SJSA1 (cell line): ENCODE measurements at places on chromosomes 4 and X. TPM values are rescaled to one million over a fixed set of nuclear protein-coding genes. Genes with fewer than 3 reads are reported as not detected.
A peak's percentile ranks its signal among the peaks of the same experiment; 100 is the strongest.

DNA sequence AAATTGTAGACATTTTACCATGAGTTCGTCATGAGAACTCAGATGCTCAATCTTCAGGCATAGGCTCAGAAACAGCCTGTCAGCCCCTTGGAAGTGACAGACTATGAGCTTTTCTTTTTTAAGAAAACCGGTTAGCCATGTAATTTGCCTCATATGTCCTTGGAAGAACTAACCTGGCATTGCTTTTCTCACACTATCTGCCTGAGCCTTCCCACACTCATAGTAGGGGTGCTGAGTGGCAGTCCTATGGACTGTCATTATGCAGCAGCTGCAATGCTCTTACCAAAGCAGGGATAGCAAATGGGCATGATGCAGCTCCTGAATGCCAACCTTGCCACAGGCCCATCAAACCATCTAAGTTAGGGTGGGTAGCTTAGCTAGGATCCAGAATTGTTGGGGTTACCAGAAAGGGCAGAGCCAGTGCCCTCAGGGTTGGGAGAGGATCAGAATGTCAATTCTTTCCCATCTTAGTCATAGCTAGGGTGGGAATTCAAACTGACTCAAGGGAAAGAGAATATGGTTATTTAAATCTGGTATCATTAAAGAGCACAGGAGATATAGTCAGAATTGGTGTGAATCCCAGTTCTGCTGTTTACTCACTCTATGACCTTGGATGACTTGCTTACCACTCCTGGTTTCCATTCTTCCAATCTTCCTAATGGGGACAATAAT lies 230.6 kb upstream of the CPEB2 start:
- no peaks in the 10 kb centered on the region for H3K27me3 ChIP-seq
- H3K27ac ChIP-seq, result no peak overlapping the region
- DNase-seq, result no peak
- no peaks in the 10 kb centered on the region for H3K36me3 ChIP-seq

DNA sequence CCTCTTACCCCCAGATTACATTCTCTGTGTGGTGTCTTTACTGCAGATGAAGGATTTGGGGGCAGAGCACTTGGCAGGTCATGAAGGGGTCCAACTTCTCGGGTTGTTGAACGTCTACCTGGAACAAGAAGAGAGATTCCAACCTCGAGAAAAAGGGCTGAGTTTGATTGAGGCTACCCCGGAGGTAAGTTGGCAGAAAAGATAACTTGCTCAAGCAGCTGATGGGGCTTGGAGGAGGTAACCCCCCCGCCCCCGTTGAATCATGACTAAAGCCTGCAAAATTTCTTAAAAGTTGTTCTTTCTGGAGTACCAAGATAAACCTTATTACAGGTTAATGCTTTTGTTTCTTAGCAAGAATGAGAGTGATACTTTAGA lies 1.5 kb downstream of the CCNG2 start:
- H3K27ac ChIP-seq, result peak overlapping the region; percentile 69
- H3K4me3 ChIP-seq, result peak overlapping the region; percentile 77
- peaks cover 18% of the 10 kb centered on the region for H3K36me3 ChIP-seq
- DNase-seq, result no peak
- H3K27me3 ChIP-seq, result no peaks in the 10 kb centered on the region
- peaks cover 28% of the 10 kb centered on the region for H3K4me1 ChIP-seq

DNA sequence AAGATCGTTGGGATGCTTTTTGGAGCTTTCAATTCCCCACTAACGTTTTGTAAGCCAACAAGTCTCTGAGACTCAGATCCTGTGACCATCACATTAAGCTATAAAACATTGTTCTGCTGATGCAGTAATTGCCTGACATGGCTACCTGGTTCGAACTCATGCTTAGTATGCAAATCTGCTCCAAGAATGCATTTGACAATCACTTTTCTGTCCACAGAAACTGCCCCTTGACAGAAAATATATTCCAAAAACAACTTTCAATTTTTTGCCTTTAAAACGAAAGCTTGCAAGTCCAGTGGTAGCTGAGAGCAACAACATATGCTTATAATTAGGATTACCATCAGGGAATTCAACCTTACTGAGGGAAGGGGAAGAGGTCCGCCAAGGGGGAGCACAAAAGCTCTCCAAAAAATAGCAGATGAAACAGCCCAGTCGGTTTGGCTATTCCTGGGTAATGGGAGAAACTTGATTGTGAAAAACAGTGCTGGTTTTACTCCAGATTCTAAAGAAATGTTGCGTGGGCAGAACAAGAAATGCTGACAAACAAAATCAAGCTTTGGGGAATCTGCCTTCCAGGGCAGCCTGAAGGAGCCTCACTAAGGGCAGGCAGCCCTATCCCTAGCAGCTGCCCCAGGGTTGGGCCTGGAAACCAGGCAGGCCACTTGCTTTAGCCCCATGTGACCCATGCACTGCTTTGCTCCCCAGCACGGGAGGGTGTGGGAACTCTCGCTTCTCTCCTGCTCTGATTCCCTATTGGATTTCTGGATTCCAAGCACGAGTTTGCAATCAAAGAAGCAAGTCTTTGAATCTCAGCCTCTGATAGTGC lies 160.7 kb upstream of the LDB2 start:
- H3K36me3 ChIP-seq, result no peaks in the 10 kb centered on the region
- no peaks in the 10 kb centered on the region for H3K27me3 ChIP-seq
- DNase-seq, result no peak
- no peak overlapping the region for H3K4me3 ChIP-seq

- no peaks in the 10 kb centered on the region for H3K36me3 ChIP-seq
- H3K27ac ChIP-seq, result no peak overlapping the region
- DNase-seq, result no peak
- H3K27me3 ChIP-seq, result peaks cover 11% of the 10 kb centered on the region
- no peak overlapping the region for H3K4me3 ChIP-seq
These were observed 31.9 kb downstream of the ADRA2C start for GRCh38 chr4:3797831-3798790.

- H3K27ac ChIP-seq, result no peak overlapping the region
- peaks cover 20% of the 10 kb centered on the region for H3K4me1 ChIP-seq
- DNase-seq, result no peak
- H3K36me3 ChIP-seq, result no peaks in the 10 kb centered on the region
- no peak overlapping the region for H3K4me3 ChIP-seq
- H3K27me3 ChIP-seq, result no peaks in the 10 kb centered on the region
These were observed 872.5 kb upstream of the SLIT2 start for GRCh38 chr4:19379191-19379708.

DNA sequence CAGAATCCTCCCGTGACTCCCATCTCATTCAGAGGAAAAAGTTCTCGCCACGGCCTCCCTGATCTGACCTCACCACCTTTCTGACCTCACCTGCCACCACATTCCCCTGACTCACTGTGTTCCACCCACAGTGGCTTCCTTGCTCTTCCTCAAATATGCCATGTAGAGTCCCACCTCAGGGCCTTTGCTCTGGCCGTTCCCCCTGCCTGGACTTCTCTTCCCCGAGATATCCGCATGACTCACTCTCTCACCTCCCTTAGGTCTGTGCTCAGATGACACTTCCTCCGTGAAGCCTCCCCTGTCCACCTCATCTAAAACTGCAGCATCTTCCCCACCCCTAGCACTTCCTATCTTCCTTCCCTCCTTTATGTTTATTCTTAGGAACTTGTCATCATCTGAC lies 7.2 kb upstream of the TSPYL2 start:
- no peak overlapping the region for H3K4me3 ChIP-seq
- DNase-seq, result no peak
- H3K36me3 ChIP-seq, result no peaks in the 10 kb centered on the region

GRCh38 chr4:108867476-108867875 lies 104.6 kb upstream of the ETNPPL start:
- H3K27ac ChIP-seq, result no peak overlapping the region
- no peaks in the 10 kb centered on the region for H3K27me3 ChIP-seq
- no peak overlapping the region for H3K4me3 ChIP-seq
- no peaks in the 10 kb centered on the region for H3K4me1 ChIP-seq
- H3K36me3 ChIP-seq, result no peaks in the 10 kb centered on the region

GRCh38 chrX:45668686-45669443 lies 468.2 kb upstream of the DIPK2B start:
- DNase-seq, result peak; percentile 20
- peaks cover 10% of the 10 kb centered on the region for H3K4me1 ChIP-seq
- no peak overlapping the region for H3K4me3 ChIP-seq
- no peaks in the 10 kb centered on the region for H3K27me3 ChIP-seq

- H3K27me3 ChIP-seq, result no peaks in the 10 kb centered on the region
- H3K27ac ChIP-seq, result no peak overlapping the region
- no peaks in the 10 kb centered on the region for H3K36me3 ChIP-seq
- no peak for DNase-seq
- no peaks in the 10 kb centered on the region for H3K4me1 ChIP-seq
- H3K4me3 ChIP-seq, result no peak overlapping the region
These were observed 310.5 kb upstream of the GIMD1 start for GRCh38 chr4:106679063-106679462.

DNA sequence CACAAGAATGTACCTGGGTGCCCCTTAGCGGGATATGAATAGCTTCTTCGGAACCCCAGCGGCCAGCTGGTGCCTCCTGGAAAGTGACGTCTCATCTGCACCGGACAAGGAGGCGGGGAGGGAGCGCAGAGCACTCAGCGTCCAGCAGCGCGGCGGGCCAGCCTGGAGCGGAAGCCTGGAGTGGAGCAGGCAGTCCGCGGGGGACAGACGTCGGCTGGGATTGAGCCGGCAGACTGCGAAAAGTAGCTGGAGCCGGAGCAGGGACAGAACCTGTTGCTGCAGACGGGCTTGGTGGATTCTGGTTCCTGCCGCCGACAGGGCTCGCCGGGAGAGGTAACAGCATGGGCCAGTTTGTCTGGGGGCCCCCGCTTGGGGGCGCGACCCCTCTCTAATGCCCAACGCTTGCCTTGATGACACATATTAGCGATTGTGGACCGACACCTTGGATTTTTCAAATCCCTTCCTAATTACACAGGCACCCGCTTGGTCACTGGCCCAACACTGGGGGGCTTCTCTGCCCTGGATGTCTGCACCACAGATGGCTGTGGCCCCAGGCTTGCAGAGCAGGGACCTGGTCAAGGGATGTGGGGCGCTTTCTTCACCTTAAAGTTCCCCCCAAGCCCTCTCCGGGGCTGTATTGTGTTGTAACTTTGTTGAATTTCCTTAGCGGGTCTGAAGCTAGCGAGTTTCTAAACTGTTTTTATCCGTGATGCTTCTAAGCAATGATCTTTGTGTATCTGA lies at the start of gene NPFFR2:
Gene NPFFR2, plus strand, starts transcription at position 133 of the 741 bp plus-strand sequence. CDS start 96,592 bp downstream, outside the sequence.
- no peak for DNase-seq
- H3K27ac ChIP-seq, result no peak within 1 kb of the TSS
- H3K4me1 ChIP-seq, result no peaks in the 10 kb centered on the region
- no peaks in the 10 kb centered on the region; the same call in 1 of the 2 replicates for H3K27me3 ChIP-seq
- H3K36me3 ChIP-seq, result no peaks in the 10 kb centered on the region
- no peak within 1 kb of the TSS for H3K4me3 ChIP-seq

GRCh38 chrX:13346646-13347045 lies 26.8 kb upstream of the ATXN3L start:
- no peak overlapping the region for H3K27ac ChIP-seq
- H3K4me3 ChIP-seq, result no peak overlapping the region
- H3K27me3 ChIP-seq, result no peaks in the 10 kb centered on the region
- 0 out of 2 replicates have a peak, but pooled peaks cover 4% of the 10 kb centered on the region for H3K4me1 ChIP-seq
- DNase-seq, result no peak
- no peaks in the 10 kb centered on the region for H3K36me3 ChIP-seq

GRCh38 chr4:84050015-84050414 lies 449.1 kb downstream of the NKX6-1 start:
- H3K4me1 ChIP-seq, result no peaks in the 10 kb centered on the region
- DNase-seq, result no peak
- no peak overlapping the region for H3K4me3 ChIP-seq
- no peaks in the 10 kb centered on the region for H3K27me3 ChIP-seq
- H3K36me3 ChIP-seq, result no peaks in the 10 kb centered on the region
- no peak overlapping the region for H3K27ac ChIP-seq

- H3K4me3 ChIP-seq, result no peak overlapping the region
- H3K4me1 ChIP-seq, result no peaks in the 10 kb centered on the region
- H3K27me3 ChIP-seq, result peaks cover 33% of the 10 kb centered on the region
- DNase-seq, result no peak
- no peak overlapping the region for H3K27ac ChIP-seq
These were observed 1.5 kb downstream of the NKX1-1 start for GRCh38 chr4:1404573-1405253.

DNA sequence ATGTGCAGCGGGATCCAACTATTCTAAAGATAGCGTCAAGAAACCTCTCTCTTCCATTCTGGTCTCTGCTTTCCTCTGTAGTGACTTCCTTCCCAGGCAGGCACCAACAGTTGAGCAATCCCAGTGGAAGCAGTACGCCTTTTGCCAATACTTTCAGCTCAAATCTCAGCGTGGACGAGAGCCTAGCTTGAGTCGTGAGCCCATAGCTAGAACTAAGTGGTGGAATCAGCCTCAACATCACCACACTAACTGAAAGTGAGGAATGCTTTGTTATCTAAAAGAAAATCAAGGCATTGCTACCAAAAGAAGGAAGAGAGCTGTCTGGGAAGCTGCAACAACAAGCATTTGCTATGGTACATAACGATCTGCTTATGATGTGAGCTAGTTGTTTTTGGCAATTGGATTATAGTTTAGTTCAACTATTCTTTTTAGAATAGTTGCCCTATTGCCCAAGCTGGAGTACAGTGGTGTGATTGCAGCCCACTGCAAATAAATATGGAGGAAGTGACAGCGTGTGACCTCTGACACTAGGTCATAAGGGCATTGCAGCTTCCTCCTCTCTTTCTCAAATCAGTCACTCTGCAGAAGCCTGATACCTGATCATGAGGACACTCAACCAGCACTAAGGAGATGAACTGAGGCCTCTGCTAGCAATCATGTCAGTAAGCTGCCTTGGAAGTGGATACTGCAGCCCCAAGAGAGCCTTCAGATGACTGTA lies 24.7 kb upstream of the FRYL start:
- H3K36me3 ChIP-seq, result no peaks in the 10 kb centered on the region
- DNase-seq, result no peak
- H3K4me1 ChIP-seq, result peaks cover 17% of the 10 kb centered on the region
- no peak overlapping the region for H3K27ac ChIP-seq
- H3K27me3 ChIP-seq, result no peaks in the 10 kb centered on the region

GRCh38 chr4:158811704-158812103 lies 42.9 kb downstream of the FNIP2 start:
- H3K4me3 ChIP-seq, result no peak overlapping the region
- H3K36me3 ChIP-seq, result no peaks in the 10 kb centered on the region
- no peak for DNase-seq
- peak overlapping the region; percentile 96 for H3K27ac ChIP-seq
- no peaks in the 10 kb centered on the region for H3K27me3 ChIP-seq

GRCh38 chr4:165994701-165995100 lies 121.7 kb downstream of the TLL1 start:
- H3K36me3 ChIP-seq, result no peaks in the 10 kb centered on the region
- no peak for DNase-seq
- H3K27ac ChIP-seq, result no peak overlapping the region
- H3K27me3 ChIP-seq, result no peaks in the 10 kb centered on the region
- H3K4me3 ChIP-seq, result no peak overlapping the region

GRCh38 chr4:33029976-33030375 lies 2309.8 kb downstream of the PCDH7 start:
- H3K27ac ChIP-seq, result no peak overlapping the region
- H3K4me3 ChIP-seq, result no peak overlapping the region
- no peaks in the 10 kb centered on the region for H3K36me3 ChIP-seq
- DNase-seq, result no peak
- H3K4me1 ChIP-seq, result no peaks in the 10 kb centered on the region

- no peaks in the 10 kb centered on the region for H3K27me3 ChIP-seq
- DNase-seq, result no peak
- H3K27ac ChIP-seq, result no peak overlapping the region
- no peaks in the 10 kb centered on the region for H3K36me3 ChIP-seq
These were observed 36.0 kb upstream of the CD99L2 start for GRCh38 chrX:150934453-150934852.

ZCCHC18 gene
- total RNA-seq, result 1.2 and 1.6 TPM in 2 replicates

CTAG1B gene
- not detected in 2 replicates for total RNA-seq

- no peaks in the 10 kb centered on the region for H3K36me3 ChIP-seq
- no peaks in the 10 kb centered on the region for H3K4me1 ChIP-seq
- H3K4me3 ChIP-seq, result no peak overlapping the region
- H3K27ac ChIP-seq, result no peak overlapping the region
- H3K27me3 ChIP-seq, result no peaks in the 10 kb centered on the region
These were observed 17.4 kb downstream of the MTNR1A start for GRCh38 chr4:186537843-186538521.
